ENCODE measurements at places on chromosomes 6 and 20. TPM values are rescaled to one million over a fixed set of nuclear protein-coding genes. Genes with fewer than 3 reads are reported as not detected.

Gene ID4
- 10.2 TPM for total RNA-seq

Gene SGK2
- 0.36 TPM for total RNA-seq

Gene HLA-DPB1
- 10.5 TPM for total RNA-seq

Gene GNMT
- total RNA-seq = not detected

Gene C6orf52
- 0.84 TPM for total RNA-seq

Gene MYLK4
- total RNA-seq = 0.84 TPM

Gene HCRTR2
- not detected for total RNA-seq

Gene ARHGAP18
- total RNA-seq = 5.3 TPM

Gene STMN3
- 4.6 TPM for total RNA-seq

Gene GGT7
- total RNA-seq = 5.1 TPM

Gene TMEM63B
- total RNA-seq = 42.4 TPM

Gene SLC12A5
- not detected for total RNA-seq

Gene NMBR
- total RNA-seq = not detected

Gene KCNG1
- total RNA-seq = 9.9 TPM

Gene EPPIN
- total RNA-seq = not detected

Gene C6orf132
- total RNA-seq = 216 TPM

Gene TMEM200A
- 0.16 TPM for total RNA-seq

Gene PM20D2
- 5.5 TPM for total RNA-seq
